ENCODE measurements at places on chromosomes 16 and 17.

DNA sequence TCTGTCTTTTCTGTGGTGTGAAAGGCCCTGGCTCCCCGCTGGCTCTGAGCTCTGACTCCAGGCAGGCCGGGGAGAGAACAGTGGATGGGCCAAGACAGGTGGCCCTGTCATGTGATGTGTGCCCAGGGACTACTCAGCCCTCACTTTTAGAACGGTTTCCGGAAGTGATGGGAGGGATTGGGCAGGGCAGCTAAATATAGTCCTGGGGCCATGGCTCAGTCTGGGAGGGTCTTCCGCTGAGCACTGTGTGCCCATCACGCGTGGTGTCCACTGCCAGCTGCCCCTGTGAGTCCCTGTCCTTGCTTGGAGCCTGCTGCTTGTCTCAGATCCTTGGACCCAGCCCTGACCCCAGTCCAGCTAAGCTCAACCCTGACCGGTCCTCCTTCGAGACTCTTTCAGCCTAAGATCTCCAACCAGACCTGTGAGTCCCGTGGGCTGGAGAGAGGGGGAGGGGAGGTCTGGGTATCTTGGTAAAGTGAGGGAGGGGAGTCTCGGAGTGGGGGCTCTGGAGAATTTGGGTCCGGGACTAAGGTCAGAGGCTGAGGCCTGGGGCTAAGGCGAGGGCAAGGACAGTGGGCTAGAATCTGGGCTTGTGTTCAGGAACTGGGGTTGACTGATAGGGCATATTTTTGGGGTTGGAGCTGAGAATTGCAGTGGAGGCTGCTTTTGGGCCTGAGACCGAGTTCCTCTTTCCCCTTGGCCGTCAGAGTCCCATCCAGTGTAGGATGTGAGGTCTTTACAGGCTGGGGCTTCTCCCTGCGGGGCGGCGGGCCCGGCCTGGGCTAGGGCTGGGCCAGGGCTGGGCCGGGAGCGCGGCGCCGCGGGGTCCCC is at the start of gene TRIM72:
TSS of gene TRIM72 (plus strand) at position 243 of the 831 bp plus-strand sequence. CDS start 620 bp downstream, outside the sequence.
- no peak for DNase-seq

DNA sequence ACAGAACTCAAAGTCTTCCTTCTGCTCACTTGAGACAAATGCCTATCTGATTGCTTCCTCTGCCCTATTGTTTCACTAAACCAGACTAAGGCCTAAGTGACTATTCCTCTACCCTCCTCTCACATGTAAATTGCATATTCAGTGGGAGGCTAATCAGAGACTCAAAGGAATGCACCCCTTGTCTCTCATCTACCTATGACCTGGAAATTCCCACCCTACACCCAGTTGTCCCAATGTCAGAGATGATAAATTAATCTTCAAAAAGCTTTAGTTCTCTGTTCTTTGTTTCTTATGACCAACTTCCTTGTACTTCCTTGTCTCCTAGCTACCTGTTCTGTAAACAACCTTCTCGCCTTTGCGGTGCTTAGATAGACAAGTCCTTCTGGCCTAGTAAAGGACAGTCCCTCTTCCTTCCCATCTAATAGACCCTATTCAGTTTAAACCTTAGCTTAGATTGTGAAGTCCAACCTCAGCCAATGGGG is 76.0 kb downstream of the EMP2 start:
- no peak for DNase-seq

DNA sequence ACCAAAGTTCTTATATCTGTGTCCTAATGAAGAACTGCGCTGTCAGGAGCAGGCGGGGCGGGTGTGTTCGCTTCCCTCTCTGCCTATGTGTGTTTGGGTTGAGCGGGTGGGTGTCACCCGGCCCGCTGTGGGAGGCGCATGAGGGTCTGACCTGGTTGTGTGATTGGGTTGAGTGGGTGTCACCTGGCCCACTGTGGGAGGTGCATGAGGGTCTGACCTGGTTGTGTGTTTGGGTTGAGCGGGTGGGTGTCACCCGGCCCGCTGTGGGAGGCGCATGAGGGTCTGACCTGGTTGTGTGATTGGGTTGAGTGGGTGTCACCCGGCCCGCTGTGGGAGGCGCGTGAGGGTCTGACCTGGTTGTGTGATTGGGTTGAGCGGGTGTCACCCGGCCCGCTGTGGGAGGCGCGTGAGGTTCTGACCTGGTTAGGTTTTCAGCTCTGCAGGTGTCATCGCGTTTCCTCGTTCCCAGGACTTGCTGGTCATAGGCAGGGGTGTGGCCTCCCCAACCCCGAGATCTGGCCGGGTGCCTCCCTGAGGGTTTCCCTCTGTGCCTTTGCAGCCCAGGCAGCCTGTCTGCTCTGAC is 69.6 kb upstream of the ZNF750 start:
- DNase-seq = no peak

DNA sequence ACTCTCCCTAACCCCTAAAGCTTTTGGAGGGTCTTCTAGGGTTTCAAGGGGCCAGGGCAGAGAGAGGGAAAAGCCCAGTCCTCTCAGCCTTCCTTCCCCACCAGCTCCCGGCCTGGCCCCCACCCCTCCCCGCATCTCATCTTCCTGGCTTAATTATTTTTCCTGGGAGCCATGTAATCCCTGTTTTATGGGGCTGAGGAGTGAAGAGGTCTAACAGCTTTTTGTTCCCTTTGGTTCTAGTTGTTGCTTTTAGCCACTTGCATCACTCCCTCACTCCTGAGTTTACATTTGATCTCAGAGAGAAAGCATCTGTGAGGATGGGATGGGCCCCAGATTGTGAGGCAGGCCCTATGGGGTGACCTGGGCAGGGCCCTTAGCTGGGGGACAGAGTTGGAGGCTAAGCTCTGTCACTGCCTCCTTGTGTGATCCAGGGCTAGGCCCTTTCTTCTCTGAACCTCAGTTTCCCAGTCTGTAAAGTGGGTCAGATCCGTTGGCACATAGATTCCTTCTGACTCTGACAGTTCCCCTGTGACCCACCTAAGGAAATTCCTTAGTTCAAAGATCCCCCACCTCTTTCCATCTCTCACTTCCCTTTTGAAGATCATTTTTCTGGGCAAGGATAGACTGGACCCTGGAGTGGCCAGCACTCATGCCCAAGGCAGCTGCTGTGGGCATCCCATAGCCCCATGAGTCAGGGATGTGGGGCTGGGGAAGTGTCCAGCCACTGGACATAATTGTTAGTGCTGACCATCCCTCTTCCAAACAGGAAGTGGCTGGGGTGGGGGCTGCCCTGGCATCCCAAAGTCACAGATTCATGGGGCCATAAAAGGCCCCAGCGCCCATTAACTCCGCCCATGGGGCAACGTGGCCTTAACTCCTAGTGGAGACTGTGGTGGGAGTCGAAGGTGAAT is 20.1 kb downstream of the UNC119 start:
- no peak for DNase-seq

Measured in D341Med (cell line).